Astrocyte of the cerebellum (primary cell): ENCODE measurements at places on chromosomes 3 and 15.

- no peak for DNase-seq
Observed at GRCh38 chr15:101399431-101399830, 90.1 kb downstream of the PCSK6 start.

DNA sequence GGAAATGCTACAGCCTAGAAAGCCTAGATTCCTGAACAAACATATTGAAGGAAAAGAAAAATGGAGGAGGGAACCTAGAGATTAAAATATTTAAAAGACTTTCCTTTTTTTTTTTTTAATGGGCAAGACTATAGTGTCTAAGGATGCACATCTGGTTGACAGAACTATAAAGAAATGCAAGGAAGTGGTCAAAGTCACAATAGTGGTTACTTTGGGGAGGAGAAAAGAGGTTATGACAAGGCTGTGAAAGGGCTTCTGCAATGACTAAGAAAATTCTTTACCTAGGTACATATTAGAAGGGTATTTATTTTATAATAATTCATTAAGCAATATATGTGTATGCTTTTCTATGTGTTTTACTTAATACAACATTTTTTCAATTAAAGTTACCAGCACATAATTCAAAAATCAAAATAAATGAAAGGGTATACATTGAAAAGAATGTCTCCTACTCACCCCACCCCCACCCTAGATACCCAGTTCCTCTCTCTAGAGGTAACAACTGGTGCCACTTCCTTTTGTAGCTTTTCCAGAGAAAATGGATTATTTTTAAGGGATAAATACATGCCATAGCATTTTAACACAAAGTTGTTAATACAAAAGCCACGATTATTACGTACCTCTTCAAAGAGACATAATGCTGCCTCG lies 70.1 kb downstream of the HERC1 start:
- DNase-seq: no peak

- DNase-seq: no peak
Observed at GRCh38 chr3:46027021-46027705, at the start of gene XCR1. Gene XCR1 (minus strand): TSS chr3:46027483. CDS start chr3:46021947, 5,536 bp downstream.

DNA sequence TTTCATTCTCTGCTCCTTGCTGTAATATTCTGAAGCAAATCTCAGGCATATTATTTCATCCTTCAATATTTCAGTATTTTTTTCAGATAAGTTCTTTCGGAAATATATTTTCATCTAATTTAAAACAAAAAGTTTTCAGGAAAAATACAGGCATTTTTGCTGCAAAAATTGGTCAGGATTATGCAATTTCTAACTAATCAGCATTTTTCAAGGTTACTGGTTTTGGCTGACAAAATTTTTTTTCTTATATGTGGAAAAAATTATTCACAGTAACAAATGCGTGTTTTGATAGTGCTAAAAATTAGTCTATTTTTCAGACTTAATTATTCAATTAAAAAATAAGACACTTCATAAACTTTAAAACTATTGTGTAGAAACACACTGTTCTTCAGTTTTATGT lies 31.4 kb downstream of the FNDC3B start:
- DNase-seq: no peak

- DNase-seq: no peak
Observed at GRCh38 chr3:98406034-98406433, 15.6 kb downstream of the OR5K3 start.

DNA sequence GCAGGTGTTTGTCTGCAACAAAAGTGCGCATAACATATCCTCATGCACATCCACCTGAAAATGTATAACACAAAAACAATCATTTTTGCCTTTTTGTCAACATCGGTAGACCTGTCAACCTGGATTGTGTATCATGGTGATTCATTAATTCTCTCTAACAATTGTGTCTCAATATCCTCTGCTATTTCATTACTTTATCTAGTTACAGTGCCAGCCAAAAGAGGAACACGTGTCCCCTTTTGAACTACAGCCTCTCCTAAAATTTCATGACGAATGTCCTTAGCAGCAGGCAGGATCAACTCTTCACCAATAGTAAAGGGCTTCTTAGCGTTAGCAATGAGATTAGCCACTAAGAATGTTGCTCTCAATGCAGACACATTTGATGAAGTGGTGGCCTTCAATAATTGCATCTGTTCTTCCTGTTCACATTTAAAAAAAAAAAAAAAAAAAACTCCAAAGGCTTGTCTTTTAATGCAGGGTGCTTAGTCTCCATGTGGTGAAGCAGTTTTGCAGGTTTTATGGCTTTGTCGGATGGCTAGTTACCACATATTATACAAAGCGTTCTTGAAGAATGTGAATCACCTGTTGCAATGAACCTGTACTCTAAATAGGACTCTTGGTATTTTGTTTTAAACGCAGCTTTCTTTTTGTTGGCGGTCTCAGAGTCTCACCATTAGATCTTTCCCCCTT lies 45.7 kb upstream of the MCTP2 start:
- DNase-seq: no peak

DNA sequence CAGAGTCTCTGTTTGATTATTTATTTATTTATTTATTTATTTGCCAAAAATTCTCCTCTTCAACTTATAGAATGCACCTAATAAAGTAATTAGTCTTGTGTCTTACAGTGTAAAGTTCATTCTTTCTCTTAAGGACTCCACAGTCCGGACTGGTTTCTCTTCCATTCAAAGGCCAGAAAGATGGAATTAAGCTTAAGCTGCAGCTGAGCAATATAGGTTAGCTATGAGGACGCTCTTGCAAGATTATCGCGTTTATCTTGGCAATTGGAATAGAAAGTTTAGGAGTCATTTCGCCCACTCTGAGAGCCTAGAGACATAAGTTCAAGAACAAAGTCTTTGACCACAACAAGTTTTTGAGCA lies 15.0 kb downstream of the TAGLN3 start:
- DNase-seq: no peak

DNA sequence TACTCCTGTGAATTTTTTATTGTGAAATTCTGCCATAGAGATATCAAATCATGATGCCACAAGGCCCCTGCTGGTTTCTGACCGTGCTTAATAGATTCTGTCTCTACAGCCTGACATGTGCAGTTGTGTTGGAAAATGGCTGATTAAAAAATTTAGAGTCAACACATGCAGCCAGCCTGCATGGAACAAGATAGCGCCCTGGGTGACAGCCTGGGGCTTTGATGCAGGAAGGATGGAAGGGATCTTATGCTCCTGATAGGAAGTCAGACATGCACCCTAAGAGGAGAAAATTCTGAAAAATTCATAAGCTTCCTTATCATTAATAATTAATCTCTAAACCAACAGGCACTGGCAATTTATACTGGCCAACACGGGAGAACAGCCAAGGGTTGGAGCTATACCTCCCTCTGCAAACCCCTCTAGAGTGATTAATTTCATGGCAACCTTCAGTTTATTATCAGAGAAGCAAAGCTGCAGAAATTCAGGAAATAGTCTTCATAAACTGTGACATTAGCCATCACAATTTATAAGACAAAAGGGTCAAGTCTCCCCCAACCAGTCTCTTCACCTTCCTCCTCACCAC lies 198.4 kb downstream of the CADPS start:
- DNase-seq: no peak

- no peak for DNase-seq
Observed at GRCh38 chr15:60413231-60413824, 15.5 kb upstream of the ANXA2 start.

DNA sequence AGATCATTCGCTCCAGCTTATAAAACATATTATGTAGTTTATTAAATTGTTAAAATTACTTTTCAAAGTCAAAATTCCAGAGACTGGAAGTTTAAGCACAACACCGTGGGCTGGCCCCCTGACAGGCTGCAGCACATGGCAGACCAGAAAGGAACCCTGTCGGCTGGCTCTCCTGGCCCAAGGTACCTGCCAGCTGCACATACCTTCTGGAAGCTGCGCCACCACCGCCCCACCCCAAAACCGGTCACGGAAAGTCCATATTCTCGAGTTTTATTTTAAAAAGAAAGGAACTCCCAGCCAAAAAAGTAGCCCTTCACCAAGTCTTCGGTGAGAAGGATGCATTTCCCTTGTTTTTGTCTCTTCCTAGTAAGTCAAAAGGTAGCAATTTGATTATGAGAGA lies 94.6 kb downstream of the FOXP1 start:
- no peak for DNase-seq

GRCh38 chr3:187823746-187824145 lies 78.5 kb upstream of the BCL6 start:
- DNase-seq: no peak

DNA sequence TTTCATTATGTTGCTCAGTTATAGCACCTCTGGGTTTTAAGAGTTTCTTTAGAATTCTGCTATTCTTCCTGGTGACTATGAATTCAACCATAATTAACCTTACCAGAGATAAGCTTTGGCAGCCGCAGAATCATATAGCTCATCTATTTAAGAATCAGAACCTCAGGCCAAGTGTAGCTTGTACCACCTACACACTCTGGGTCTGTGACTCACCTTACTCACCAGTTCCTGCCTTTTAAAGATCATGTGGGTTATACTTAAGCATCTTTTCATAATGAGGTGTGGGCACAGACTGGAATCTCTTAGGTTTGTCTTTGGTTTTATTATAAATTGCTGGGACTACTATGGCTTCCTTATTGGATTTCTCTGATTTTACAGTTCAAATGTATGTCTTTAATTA lies 21.9 kb downstream of the CDV3 start:
- no peak for DNase-seq

- no peak for DNase-seq
Observed at GRCh38 chr3:148707601-148708380, 10.1 kb downstream of the AGTR1 start.

- DNase-seq: peak; percentile 45
Observed at GRCh38 chr3:94004301-94004910, 24.0 kb downstream of the STX19 start.
